ENCODE measurements at places on chromosomes 5 and 9.

DNA sequence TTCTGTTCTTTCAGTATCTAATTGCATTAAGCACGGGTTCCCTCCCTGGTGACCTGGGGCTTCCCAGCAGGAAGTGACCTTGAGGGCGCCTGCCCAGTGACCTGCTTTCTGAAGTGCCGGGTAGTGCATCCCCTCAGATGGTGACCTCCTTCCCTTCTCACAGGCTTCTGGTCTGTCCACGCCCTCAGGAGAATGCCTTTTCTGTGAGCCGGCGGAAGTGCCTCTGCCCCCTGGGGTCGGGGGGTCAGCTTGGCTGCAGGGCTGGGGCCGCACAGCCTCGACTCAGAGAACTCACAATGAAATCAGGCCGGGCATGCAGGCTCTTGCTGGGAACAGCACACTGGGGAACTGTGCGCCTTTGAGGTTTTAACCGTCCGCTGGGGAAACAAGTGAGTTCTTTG lies 124.5 kb upstream of the PHYKPL start:
- DNase-seq = no peak

DNA sequence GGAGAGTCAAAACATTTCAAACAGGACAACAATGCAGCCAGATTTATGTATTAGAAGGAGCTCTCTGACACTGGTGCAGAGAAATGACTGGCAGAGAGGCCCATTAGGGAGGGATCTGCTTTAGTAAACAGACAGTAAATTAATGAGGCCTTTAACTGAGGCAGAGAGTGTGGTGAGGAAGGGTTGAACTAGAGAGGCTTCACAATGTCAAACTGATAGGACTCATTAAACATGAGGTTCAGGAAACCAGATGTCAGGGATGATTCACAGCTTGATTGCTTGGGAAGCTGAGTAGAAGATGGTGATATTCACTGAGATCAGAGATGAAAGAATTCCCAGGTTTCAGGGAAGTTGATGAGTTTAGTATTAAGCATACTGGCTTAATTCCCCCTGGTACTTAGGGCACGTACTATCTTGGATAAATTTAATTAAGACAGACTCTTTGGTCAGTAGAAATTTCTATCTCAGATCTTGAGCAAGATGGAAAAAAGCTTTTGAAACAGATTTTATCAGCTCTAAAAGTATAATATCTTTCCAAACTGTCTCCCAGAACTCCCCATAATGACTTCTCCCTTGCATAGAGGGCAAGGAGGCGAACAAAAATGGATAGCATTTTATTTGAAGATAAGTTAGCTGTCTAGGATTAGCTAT lies 8.6 kb upstream of the MUSK start:
- DNase-seq = peak; percentile 71

DNA sequence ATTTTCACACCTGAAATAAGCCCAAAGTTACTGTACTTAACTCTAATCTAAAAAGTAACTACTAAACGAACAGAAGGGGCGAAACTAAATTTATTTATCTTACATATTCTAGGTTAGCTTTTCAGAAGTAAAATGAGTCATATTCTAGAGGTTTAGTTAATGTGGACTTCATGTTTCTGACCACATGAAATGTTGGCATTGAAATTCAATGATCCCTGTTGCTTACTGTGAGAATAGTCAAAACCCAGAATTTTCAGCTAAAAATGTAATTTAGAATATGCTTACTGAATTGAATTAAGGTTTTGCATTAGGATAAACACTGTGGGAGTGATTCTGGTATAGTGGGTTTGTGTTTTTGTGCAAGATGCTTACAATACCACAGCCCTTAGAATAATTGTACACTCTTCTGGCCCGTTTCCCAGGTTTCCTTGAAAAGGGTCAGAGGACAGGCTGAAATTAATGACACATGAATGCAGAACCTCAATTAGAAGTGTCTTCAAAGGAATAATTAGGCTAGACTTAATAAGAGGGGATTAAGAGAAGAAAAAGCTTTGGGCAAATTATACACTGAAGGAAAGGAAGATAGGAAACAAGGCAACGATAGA lies 1.4 kb upstream of the SNX18 start:
- DNase-seq = peak; percentile 65

- DNase-seq = peak; percentile 91
Observed at GRCh38 chr5:5340206-5340729, 82.2 kb upstream of the ICE1 start.

DNA sequence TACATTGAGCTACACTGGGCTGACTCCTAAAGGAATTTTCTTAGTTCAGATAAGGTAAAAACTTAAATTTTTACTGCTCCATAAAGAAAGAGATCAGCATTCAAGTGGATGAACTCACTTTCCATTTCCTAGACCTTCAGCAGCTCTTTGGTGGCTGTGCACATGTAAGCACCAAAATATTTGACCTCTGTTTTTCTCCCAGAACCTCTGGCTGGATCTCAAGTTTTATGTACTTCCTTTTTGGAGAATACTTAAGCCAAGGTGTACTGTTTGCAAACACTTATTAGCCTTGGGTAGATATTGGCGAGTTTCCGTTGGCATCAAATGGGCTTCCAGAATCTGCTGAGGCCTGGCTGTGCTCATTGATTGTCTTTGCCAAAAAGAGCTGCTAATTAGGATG lies 10.3 kb downstream of the TNC start:
- DNase-seq = no peak

DNA sequence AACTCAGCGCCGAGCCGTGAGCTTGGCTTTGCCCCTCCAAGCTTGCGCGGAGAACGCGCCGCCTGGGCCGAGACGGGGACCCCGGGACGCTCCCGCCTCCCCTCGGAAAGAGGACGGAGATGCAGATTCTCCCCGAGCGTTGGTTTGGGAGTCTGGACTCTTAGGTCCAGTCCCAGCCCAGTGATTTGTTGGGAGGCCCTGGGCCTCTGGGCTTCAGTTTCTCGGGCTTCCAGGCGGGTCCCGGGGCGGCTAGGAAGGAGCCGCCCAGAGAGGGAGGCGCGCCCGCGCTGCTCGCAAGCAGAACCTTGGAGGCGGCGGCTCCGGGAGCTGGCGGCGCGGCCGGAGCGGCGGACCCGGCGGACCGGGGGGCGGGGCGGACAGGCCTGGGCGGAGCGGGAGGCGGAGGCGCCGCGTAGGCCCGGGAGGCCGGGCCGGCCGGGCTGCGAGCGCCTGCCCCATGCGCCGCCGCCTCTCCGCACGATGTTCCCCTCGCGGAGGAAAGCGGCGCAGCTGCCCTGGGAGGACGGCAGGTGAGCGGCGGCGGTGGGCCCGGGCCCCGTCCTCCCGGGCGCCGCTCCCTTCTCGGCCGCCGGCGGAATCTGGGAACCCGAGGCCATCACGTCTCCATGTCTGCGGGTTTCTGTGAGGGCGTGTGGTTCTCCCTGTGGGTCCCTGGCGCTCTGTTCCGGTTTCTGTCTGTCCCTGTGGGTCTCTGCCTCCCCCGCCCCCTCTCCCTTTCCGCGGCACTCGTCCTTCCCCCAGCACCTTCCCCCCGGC lies at the start of gene B4GALT7:
Gene B4GALT7 (plus strand): TSS at position 402 of the 777 bp plus-strand sequence. CDS start 79 bp downstream, at position 481.
- DNase-seq = peak; percentile 80

GRCh38 chr9:133107961-133108793 lies 12.9 kb downstream of the RALGDS start:
- DNase-seq = no peak

- DNase-seq = no peak
Observed at GRCh38 chr9:123922431-123922830, 7.5 kb downstream of the DENND1A start.

DNA sequence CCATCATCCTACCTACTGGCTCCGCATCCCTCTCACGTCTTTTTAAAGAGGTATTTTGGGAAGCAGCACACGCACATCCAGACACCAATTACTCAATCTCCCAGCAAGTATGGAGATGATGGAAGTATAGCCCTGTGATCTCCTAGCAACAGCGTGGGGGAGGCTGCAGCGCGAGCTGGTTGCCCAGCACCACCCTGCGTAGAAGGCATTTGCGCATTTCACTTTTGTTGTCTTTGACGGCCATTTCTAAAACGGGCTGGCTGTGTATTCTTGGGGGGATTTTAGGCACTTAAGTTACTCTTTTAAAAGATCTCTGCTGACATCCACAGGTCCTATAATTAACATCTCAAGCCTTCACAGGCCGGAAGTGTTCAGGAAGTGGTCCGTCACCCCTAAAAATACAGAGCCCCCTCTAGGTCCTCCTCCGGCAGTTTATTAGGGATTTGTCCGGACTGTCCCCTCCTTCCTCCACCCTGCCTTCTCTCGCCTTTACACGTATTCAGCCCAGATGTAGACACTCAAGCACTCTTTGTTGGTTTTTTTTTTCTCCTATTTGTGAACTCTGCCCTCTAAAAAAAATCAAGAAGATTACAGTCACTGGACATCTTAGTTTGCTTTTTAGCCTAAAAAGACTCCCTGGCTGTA lies 371.4 kb downstream of the NTRK2 start:
- DNase-seq = no peak

DNA sequence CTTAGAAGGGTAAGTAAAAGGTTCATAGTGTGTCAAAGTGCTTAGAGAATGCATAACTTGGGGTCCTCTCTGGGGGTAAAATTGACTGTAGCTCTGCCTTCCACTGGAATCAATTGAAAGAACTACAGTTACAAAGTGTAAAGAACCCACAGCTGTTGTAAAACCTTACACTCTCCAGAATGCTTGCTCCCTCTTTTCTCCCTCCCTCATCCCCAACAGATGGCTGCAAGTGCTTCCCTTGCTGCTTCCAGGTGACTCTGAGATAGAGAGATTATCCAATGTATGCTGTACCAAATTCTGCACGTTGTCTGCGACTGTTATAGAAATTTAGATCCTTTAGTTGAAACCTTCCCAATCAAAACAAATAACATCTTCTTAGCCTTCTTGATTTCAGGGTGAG lies 126.0 kb downstream of the STK32A start:
- DNase-seq = no peak

- peak; percentile 14 for DNase-seq
Observed at GRCh38 chr9:20623021-20623747, 885 bp upstream of the MLLT3 start.

DNA sequence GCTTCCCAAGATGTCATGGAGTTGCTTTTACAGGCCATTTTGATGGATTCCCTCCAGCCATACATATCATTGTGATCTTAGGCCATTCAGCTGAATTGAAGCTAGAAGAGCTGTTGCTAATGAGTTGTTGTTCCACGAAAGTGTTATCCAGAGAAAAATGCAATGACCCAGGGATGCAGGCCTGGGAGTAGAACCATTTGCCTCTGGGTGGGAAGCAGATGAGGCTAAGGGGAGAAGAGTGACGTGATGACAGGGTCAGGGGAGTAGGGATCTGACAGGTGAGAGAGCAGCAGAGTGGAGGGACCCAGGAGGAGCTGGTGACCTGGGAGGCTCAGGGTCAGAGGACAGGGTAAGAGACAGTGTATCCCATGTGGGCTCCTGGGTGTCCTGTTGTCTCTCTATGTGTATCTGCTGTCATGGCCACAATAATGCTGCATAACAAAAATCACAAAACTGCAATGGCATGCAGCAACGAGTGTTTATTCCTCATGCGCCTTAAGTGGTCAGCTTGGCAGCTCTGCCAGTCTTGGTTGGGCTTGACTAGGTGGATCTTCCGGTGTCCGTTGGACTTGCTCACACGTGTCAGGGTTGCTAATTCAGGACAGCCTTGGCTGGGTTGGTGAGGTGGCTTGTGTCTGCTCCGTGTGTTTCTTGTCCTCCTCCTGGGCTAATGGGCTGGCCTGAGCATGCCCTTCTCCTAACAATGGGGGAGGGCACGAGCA lies 90.6 kb downstream of the LIFR start:
- no peak for DNase-seq

DNA sequence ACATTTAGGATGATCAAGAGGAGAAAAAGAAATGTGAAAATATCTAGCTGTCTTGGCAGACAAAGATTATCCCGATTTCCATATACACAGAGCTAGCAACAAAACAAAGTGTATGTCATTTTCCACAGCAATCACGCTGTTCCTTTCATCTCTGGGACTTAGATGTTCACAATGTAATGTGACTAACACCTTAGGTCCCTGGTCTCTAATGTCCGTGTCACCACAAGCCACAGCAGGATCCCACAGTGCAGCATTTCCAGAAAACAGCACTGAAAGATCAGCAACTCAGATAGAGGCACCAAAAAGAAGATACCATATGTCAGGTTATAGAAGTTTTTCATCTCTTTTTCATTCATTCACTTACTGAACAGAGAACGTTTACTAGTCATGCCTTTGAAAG lies 118.0 kb upstream of the TNPO1 start:
- DNase-seq = no peak

GRCh38 chr5:40367255-40367654 lies 312.5 kb upstream of the PTGER4 start:
- peak; percentile 29 for DNase-seq

- DNase-seq = no peak
Observed at GRCh38 chr5:178476972-178477754, 113.0 kb downstream of the COL23A1 start.

DNA sequence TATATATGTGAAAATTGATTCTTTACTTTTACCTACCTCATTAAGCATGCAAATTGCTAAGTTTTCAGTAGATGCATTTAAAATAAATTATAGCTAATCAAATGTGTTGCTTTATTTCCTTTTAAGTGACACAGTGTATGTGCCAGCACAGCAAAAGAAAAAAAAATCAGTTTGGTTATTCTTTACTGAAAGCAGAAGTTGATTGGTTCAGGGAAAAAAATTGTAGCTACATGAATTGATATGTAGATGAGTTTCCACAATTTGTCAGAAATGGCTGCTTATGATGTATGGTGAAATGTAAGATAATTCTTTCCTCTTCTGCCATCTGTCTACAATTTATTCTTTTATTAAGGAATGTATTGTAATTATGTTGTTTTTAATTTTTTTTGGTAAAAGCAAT lies 57.8 kb downstream of the PARP8 start:
- no peak for DNase-seq
